Ovary (tissue), 10 donors: ENCODE measurements at places on chromosomes 1 and 21.
A peak's percentile ranks its signal among the peaks of the same experiment; 100 is the strongest.

GRCh38 chr1:59674595-59674994, 140.2 kb upstream of the HOOK1 start:
- DNase-seq = peak; percentile 52

DNA sequence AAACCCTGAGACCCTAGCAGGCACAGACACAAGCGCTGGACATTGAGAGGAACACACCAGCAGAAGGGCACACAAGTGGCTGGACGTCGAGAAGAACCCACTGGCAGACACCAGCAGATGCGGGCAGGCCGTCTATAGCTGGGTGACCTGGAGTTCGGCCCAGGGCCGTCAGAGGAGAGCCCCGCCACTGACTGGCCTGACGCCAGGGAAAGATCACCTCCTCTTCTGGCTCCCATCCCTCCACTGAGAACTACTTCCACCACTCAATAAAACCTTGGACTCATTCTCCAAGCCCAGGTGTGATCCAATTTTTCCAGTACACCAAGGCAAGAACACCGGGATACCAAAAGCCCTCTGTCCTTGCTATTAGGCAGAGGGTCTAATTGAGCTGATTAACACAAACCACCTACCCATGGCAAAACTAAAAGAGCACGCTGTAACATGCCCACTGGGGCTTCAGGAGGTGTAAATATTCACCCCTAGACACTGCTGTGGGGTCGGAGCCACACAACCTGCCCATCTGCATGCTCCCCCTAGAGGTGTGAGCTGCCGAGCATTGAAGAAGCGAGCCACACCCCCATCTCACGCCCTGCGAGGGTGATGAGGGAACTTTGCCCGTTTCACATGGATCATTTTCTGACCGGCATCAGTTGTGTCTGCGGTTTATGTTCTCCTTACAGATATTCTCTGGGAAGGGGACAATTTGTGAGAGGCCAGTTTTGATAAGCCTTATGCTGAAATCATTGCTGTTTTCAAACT, 104.8 kb downstream of the HLX start:
- DNase-seq = no peak

- no peak for DNase-seq
These were observed 60.4 kb upstream of the GORAB start for GRCh38 chr1:170471398-170472053.

- DNase-seq = no peak
These were observed 50.9 kb downstream of the MEGF6 start for GRCh38 chr1:3560251-3560871.

DNA sequence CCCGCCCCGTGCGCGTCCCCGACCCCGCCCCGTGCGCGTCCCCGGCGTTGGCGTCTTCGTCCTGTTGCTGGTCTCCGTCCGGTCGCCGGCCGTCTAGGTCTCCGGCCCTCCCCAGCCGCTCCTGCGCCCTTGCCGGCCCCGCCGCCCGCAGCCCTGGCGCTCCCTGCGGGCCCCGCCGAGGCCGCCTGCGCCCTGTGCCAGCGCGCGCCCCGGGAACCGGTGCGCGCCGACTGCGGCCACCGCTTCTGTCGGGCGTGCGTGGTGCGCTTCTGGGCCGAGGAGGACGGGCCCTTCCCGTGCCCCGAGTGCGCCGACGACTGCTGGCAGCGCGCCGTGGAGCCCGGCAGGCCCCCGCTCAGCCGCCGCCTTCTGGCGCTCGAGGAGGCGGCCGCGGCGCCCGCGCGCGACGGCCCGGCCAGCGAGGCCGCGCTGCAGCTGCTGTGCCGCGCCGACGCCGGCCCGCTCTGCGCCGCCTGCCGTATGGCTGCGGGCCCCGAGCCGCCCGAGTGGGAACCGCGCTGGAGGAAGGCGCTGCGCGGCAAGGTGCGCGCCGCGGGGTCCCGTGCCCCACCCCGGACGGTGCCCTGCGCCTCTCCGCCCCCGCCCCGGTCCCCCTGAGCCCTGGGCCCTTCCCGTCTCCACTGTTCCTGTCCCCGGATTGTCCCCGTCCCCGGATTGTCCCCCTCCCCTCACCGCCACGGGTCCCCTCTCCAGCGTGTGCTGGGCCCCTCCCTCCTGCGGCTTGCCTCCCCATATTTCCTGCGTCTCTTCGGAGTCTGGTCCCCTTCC, at the start of gene RNF187:
Gene RNF187, plus strand, starts transcription at position 47 of the 789 bp plus-strand sequence.
- peak; percentile 94 for DNase-seq

GRCh38 chr1:94258873-94259331, 21.5 kb upstream of the ARHGAP29 start:
- DNase-seq = no peak
